ENCODE measurements at places on chromosomes 4 and X.
A peak's percentile ranks its signal among the peaks of the same experiment; 100 is the strongest.

- no peak for DNase-seq
Measured at GRCh38 chrX:84475596-84475995, 26.7 kb downstream of the HDX start.

- DNase-seq, result no peak
Measured at GRCh38 chrX:12423346-12423745, 285.1 kb downstream of the FRMPD4 start.

- no peak for DNase-seq
Measured at GRCh38 chr4:18297684-18298083, 276.1 kb upstream of the LCORL start.

GRCh38 chr4:78634011-78634664 lies 82.6 kb downstream of the ANXA3 start:
- DNase-seq, result peak; percentile 42

GRCh38 chr4:175542786-175543185 lies 269.3 kb downstream of the GPM6A start:
- DNase-seq, result no peak

DNA sequence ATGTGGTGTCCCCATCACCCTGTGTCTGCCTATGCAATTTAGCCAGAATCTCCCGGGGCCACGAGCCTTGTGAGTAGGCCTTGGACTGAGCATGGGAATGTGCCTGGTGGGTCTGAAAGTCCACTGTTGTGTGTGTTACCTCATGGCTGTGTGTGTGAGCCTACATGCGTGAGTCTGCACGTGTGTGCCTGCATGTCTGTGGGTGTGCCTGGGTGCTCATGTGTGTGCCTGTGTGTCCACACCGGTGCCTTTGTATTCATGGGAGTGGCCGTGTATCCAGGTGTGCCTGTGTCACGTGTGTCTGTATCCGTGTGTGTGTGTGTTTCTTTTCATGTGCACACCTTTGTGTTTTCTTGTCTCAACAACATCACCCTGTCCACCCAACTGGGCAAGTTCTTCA lies 14.2 kb downstream of the ATP5ME start:
- DNase-seq, result no peak

GRCh38 chr4:86398187-86398586 lies 38.3 kb upstream of the MAPK10 start:
- DNase-seq, result no peak

GRCh38 chrX:26722666-26723428 lies 506.9 kb downstream of the MAGEB5 start:
- no peak for DNase-seq

GRCh38 chrX:20361890-20362262 lies 95.2 kb upstream of the RPS6KA3 start:
- no peak for DNase-seq

- DNase-seq, result no peak
Measured at GRCh38 chr4:101970547-101971155, 180.1 kb downstream of the BANK1 start.

GRCh38 chr4:73417973-73418372 lies 13.9 kb downstream of the ALB start:
- DNase-seq, result no peak

GRCh38 chr4:110049951-110050925 lies 137.6 kb downstream of the EGF start:
- no peak for DNase-seq

GRCh38 chr4:72938516-72938915 lies 131.0 kb downstream of the COX18 start:
- no peak for DNase-seq

DNA sequence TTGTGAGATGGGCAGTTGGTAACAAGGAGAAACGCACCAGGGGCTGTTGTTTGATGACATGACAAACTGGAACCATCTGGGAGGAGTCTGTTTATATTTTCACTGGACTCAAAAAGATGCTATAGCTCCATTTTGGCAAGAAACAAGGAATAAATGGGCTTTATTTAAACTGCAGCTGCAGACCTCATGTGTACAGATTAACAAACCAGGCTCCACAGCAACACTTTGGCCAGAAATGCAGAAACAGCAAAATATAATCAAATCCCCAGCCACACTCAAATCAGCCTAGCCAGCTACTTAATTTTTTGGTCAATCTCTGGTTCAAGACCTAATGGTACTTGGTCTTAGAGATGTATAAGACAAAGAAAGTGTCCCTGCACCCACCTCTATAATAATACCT lies 52.7 kb downstream of the ASB9 start:
- DNase-seq, result no peak

DNA sequence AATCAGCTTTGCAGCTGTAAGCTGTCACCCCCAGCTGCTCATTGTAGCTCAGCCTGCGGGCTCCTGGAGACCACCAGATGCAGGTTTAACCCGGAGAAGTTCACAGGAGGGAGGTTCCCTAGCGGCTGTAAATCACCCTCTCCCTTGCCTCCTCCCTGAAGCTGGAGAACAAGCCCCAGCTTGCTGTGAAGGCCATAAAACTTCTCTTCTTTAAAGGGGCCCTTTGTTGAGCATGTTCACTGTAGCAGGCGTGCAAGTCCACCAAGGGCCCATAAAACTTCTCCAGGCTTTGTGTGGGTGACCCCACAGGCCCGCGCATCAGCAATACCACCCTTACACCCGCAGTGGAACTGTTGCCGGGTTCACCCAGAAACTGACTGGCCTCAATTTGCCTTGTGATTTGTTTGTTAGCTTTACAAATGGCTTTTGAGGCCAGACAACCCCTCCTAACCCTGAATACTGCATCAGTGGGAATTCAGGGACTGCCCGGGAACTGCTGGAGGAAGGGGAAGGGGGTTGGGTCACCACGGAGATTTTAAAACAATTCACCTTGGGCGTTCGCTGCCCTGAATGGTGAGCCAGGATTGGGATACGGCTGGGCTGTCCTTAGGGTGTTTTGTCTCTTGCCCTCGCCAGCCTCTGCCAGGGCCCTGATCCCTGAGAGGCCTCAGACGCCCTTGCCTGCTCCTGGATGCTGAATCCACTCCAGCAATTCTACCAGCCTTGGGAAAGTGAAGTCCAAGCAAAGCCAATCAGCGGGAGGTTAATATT lies 49.5 kb upstream of the ATP6AP2 start:
- DNase-seq, result no peak

DNA sequence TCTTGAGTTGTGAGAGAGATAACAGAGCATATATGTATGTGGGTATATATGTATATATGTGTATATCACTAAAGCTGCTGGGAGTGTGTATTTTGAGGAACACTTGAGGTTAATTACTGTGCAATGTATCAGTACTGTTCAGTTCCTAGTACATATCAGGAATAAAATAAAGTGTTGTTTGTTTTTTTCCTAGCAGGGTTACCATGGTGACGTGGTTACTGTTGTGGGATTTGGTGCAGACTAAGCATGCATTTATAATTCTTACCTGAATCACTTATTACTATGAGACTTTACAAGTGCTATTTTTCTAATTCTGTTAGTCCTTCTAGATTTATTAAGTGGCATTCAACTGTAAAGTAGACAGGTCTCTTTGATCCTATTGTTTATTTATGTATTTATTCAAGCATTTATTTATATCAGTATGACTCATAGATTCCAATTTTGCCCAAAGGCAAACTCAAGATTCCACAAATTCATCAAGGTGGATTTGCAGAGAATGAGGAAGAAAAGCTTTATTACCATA lies 26.9 kb upstream of the BEX4 start:
- no peak for DNase-seq

DNA sequence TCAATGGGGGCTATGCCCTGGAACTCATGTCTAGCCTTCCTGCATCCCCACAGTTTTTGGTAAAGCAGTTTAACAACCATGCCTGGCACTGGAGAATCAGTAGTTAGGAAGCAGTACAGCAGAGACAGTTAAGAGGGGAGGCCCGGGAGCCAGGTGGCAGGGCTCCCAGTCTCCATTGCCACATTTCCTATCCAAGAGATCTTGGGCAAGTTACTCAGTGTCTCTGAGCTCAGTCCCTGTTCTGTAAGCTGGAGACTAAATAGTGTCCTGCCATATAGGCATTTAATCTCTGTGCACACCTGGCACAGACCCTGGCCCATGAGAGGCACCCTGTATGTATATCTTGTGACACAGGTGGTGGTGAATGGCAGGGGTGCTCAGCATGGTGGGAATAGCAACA lies 156.1 kb upstream of the EOLA2 start:
- no peak for DNase-seq

DNA sequence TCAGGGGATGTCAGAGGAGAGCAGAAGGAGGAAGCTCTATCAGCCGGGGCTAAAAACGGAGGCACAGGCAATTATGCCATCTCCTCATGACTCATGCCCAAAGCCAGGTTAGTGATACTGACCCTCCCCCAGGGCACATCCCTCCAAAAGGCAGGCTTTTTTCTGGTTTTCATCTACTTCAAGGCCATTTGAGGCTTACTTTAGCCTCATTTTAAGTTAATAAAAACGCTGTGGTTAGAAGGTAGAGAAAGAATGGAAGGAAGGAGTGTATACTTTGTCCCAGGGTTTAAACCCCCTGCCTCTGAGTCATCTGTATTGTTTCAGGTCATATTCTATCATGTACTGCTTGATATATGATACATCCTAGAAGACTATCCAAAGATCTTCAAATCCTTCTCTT lies 89.7 kb upstream of the NDP start:
- DNase-seq, result no peak

DNA sequence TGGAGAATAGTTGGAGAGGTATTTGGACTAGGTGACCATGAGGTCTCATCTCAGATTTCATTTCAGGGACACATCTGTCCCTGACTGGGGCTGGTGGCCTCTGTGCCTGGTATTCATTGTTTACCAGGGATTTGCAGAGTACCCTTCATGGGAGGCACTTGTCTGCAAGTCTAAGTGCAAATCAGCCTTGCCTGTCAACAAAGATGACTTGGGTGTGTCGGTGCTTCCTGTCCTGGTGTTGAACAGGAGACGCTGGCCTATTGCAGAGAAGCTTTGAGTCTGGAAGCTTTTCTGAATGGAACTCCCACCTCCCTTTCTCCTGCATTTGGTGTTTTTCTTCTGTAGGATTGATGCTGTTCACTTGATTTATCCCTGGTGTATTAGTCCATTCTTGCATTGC lies 104.1 kb downstream of the TNIP2 start:
- no peak for DNase-seq

DNA sequence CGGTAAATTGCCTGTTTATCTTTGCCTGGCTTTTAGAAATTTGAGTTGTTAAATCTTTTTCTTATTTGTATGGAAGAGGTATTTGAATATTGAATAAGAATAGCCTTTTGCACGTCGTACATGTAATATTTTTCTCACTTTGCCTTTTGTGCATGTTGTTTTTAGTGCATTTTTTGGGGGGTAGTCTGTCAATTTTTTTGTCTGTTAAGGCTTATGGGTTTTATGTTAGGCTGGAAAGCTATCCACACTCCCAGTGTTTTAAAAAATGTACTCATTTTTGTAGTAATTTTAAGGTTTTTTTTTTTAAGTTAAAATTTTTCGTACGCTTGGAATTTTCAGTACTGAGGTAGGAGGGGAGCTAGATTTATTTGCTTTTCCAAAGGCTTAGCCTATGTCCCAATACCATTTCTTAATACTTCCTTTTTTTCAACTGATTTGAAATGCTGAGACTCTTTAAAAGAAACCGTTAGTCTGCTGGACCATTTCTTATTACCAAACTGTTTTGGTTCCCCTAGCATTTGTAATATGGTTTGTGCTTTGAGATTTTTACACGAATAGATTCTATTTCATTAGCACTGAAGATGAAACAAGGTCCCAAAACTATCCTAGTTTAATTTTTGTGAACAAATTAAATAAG lies 1.3 kb downstream of the HERC5 start:
- no peak for DNase-seq

DNA sequence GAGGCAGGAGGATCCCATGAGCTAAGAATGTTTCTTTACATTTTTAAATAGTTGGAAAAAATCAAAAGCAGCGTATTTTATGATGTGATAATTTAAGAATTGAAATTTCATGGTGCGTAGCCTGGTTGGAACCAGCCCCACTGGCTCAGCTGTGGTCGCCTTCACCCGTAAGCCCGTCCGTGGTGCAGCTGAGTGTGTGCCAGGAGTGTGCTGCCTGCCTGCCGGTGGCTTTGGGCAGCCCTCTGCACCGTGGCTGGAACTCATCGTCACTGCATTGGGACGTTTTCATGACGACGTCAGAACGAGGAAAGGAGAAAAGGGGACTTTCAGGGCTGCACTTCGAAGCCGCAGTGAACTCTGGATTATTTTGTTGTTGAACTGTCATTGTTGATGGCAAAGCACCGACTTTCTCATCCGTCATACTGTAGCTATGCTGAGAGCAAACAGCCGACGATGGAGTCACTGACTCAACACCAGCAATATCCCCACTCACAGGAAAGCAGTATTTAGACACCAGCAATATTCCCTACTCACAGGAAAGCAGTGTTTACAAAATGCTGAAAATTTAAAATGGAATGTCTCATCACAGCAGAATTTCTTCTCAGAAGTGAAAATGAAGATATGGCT lies 35.1 kb downstream of the PCGF3 start:
- no peak for DNase-seq

GRCh38 chr4:42357325-42357724 lies 40.0 kb upstream of the SHISA3 start:
- DNase-seq, result no peak

- no peak for DNase-seq
Measured at GRCh38 chr4:81519427-81519773, 47.7 kb upstream of the RASGEF1B start.

GRCh38 chrX:48713847-48714246 lies 17.3 kb downstream of the SUV39H1 start:
- no peak for DNase-seq

- peak; percentile 18 for DNase-seq
Measured at GRCh38 chrX:135513130-135513515, 7.3 kb upstream of the INTS6L start.

DNA sequence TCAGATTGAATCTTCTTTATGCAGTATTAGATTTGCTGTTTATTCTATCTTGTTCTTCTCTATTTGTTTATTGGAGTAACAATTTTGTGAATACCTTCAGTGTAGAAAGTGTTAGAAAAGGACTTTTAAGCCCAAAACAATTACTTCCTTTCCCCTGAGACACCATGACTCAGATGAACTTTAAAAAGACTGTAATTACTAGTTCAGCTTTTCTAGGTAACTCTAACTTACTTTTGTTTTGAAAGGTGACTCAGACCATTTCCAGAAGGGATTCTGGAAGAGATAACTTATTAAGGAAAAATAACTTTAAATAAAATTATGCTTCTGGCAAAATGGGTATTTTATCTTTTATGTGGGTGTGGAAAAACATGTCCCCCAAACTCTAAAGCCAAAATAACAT lies 561.5 kb upstream of the PCDH10 start:
- DNase-seq, result no peak

DNA sequence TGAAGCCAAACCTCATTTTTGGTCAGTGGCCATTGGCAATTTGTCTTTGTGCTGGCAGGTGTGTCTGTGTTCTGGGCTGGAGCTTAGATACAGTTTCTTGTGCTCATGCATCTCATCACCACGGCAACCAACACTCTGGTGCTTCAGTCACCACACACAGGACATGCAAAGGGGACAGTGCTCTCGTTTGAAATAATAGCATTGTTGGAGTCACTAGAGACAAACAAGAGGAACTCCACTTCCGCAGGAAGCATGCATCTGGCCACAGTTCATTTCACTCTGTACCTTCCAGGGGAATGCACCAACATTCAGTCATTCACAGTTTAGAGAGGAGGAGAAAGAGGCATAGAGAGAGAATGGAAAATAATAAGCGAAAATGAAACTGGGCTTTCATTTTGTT lies 267.4 kb downstream of the ANK2 start:
- DNase-seq, result no peak
